ENCODE measurements at places on chromosomes 2 and 18. TPM values are rescaled to one million over a fixed set of nuclear protein-coding genes. Genes with fewer than 3 reads are reported as not detected.

Gene CFC1B
- total RNA-seq: not detected

Gene CTAGE1
- not detected for total RNA-seq

Gene GALNT13
- 0.33 TPM for total RNA-seq

Gene ACMSD
- 0.52 TPM for total RNA-seq

Gene DLX1
- total RNA-seq: not detected

Gene NPAS2
- total RNA-seq: 32.7 TPM

Gene POTEE
- not detected for total RNA-seq

Gene AQP12B
- 392 TPM for total RNA-seq

GRCh38 chr2:10109311-10109710 is 13.2 kb upstream of the RRM2 start:
- H3K36me3 ChIP-seq: no peaks in the 10 kb centered on the region
- no peak overlapping the region for H3K27ac ChIP-seq

DNA sequence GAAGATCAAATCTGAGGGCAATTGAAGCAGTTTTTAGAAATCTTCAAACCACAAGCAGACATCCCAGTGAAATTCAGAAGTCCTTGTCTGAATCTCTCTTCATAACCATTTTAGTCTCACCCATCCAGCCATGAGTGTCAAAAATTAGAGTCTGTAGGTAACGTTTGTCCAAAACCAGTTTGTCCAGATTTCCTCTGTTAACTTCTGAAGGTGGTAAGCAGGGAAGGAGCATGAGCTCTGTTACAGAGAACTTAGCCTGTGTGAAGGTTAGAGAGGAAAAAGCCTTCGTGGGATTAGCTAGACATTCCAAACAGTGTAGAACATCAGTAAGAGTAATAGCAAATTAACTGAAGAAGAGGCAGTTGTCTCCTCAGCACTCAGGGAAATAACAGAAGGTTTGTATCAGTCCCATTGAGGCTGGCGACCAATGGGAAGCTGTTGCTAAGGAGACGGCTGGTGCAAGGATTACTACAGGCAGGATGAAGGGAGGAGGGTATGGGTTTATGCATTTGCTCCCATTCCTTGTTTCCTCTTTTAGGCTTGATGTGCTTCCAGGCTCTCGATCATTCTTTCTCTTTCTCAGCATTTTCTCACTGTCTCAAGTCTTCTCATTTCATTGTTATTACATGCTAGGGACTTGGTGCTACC is 8.7 kb upstream of the GPR155 start:
- H3K36me3 ChIP-seq: no peaks in the 10 kb centered on the region
- DNase-seq: no peak
- H3K4me3 ChIP-seq: no peak overlapping the region
- peaks cover 6% of the 10 kb centered on the region for H3K4me1 ChIP-seq
- H3K27ac ChIP-seq: no peak overlapping the region

DNA sequence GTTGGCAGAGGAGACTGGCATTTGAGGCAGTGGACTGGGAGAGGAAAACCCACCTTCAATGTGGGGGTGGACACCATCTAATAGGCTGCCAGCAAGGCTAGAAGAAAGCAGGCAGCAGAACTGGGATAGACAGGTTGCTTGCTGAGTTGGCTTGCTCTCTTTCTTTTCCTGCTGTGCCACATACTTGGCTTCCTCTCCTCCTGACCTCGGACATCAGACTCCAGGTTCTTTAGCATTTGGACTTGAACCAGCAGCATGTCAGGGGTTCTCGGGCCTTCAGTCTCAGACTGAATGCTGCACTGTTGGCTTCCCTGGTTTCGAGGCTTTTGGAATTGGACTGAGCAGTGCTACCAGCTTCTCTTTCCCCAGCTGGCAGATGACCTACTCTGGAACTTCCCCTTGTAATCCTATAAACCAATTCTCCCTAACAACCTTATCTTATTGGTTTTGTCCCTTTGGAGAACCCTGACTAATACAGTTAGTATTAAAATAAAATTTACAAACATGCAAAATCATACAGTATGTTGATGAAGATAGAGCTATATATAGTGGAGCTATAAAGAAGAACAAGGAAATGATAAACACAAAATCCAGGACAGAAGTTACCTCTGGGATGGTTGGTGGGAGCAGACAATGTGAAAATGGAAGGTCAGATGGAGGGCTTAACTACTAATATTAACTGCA is 15.9 kb downstream of the DSEL start:
- H3K27ac ChIP-seq: no peak overlapping the region
- no peaks in the 10 kb centered on the region for H3K27me3 ChIP-seq
- H3K4me1 ChIP-seq: no peaks in the 10 kb centered on the region
- DNase-seq: no peak

GRCh38 chr2:105177536-105178254 is 63.8 kb upstream of the GPR45 start:
- no peaks in the 10 kb centered on the region for H3K4me1 ChIP-seq
- no peak overlapping the region for H3K27ac ChIP-seq
- no peak for DNase-seq
- H3K36me3 ChIP-seq: no peaks in the 10 kb centered on the region

DNA sequence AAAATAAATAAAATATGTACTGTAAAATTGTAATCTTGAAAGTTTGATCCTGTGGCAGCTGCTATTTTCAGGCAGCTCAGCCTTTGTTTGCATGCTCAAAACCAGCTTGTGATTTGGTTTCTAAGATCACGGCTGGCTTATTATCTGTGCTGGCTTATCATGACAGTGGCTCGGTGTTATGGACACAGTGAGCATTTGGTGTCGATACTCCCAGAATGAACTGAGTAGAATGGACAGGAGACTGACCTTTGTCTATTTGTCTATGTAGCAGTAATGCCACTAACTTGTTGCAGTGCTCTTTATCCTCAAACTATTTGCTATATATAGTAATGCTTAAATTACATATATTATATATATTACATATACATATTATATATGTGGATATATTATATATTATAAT is 58.8 kb downstream of the NEDD4L start:
- no peak for DNase-seq
- peaks cover 72% of the 10 kb centered on the region for H3K4me1 ChIP-seq
- no peaks in the 10 kb centered on the region for H3K36me3 ChIP-seq
- peak overlapping the region; percentile 59 for H3K27ac ChIP-seq

GRCh38 chr2:61585383-61585782 is 47.2 kb upstream of the XPO1 start:
- H3K27ac ChIP-seq: no peak overlapping the region
- H3K27me3 ChIP-seq: no peaks in the 10 kb centered on the region
- DNase-seq: no peak
- H3K36me3 ChIP-seq: no peaks in the 10 kb centered on the region
- H3K4me3 ChIP-seq: no peak overlapping the region

DNA sequence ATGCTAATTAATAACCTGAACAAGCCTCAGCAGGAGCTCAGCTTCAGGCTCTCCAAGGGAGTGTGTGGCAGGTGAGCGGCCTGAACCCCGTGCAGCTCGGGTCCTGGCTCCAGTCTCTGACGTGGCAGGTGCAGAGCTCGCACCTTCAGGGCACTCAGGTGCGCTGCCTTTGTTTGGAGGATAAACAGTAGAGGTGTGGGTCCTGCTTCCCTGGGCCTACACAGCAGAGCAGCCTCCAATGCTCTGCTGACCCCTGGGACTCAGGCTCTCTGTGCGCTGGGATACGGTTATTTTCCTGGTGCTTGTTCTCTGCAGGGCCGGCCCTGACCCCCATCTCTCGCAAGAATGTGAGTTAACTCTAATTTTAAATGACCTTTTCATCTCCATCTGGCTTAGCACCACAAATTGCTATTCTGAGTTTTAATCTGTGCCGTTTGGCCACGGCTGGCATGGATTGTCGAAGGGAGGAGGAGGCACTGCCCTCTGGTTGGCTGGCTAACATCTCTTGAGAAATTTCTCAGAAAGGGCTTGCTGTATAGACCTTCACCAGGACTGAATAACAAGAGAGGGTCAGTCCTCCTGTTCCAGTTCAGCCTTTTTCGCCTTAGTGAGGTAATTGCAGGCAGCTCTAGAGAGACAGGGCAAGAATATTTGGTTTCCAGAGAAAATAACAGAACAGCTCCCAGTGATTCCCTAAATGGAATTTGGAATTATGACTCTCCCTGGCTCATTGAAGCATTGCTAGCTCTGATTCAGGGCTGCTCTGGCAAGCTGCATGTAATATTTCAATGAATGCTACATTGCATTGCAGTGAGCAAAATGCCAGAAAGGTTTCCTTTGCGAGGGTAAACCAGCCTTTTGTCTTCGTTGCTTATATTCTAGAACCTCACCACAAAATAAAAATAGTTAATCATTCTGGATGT is 161.8 kb downstream of the DCDC2C start:
- no peak overlapping the region for H3K4me3 ChIP-seq
- no peaks in the 10 kb centered on the region for H3K36me3 ChIP-seq
- H3K27ac ChIP-seq: no peak overlapping the region

- H3K4me3 ChIP-seq: no peak overlapping the region
- H3K27me3 ChIP-seq: no peaks in the 10 kb centered on the region
- no peak for DNase-seq
- H3K27ac ChIP-seq: no peak overlapping the region
These were observed 42.9 kb upstream of the EML6 start for GRCh38 chr2:54680397-54681041.

DNA sequence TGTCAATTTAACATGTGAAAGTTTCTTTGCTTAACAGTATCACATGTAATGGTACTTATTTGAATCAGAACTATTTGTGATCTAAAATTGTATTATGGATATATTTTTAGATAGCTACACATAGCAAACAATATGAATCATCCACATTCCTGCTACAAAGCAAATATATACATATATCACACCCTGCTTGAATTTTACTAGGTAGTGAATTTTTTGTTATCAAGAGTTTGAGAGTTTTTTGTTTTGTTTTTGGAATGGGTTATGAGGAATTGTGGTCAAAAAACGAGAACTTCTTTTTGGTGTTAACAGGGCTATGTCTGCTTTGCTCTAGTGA is 635.7 kb downstream of the NRXN1 start:
- no peaks in the 10 kb centered on the region for H3K4me1 ChIP-seq
- no peak overlapping the region for H3K27ac ChIP-seq
- DNase-seq: no peak
- no peaks in the 10 kb centered on the region for H3K27me3 ChIP-seq

DNA sequence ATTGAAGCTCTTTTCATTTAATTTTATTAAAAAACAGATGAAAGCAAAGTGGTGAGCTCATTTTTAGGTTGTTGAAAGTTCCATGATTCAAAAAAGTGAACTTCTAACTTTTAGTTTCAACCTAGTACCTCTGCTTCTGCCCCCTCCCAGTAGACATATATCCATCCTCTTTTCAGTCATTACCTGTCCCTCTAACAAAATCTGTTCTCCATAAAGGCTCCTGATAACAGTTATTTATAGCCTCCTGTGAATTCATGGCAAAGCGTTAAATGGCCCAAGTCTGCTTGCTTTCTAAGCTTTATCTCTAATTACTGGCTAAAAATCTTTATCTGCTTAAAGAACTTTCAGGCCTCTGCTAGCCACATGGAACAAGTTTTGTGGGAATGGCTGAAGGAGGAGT is 148.1 kb downstream of the TTC27 start:
- no peaks in the 10 kb centered on the region for H3K27me3 ChIP-seq
- no peak for DNase-seq
- no peak overlapping the region for H3K4me3 ChIP-seq
- no peak overlapping the region for H3K27ac ChIP-seq

DNA sequence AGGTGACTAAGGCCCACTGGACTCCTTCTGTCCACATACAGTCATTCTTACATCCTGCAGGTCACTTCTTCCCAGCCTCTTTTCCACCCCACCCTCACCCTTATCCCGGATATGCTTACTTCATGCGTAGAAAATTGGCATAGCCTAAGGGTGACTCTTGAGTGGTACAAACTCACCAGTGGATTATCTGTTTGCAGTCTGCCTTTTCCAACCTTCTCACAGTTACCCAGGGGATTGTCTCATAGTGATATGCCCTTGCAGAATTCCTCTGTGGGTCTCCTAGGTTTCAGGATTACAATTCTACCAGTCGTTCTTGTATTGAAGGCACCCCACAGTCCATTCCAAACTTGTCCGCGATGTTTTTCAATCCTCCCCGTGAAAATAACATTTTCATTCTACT is 752.9 kb upstream of the HS6ST1 start:
- no peak overlapping the region for H3K4me3 ChIP-seq
- H3K36me3 ChIP-seq: no peaks in the 10 kb centered on the region
- no peak for DNase-seq

Measured in body of pancreas (tissue), 4 donors.